Astrocyte of the hippocampus (primary cell): ENCODE measurements at places on chromosomes 2 and 18.

- DNase-seq = no peak
These were observed 1.9 kb upstream of the ODC1 start for GRCh38 chr2:10449838-10450691.

GRCh38 chr18:11985586-11985985 is 4.3 kb downstream of the IMPA2 start:
- no peak for DNase-seq

DNA sequence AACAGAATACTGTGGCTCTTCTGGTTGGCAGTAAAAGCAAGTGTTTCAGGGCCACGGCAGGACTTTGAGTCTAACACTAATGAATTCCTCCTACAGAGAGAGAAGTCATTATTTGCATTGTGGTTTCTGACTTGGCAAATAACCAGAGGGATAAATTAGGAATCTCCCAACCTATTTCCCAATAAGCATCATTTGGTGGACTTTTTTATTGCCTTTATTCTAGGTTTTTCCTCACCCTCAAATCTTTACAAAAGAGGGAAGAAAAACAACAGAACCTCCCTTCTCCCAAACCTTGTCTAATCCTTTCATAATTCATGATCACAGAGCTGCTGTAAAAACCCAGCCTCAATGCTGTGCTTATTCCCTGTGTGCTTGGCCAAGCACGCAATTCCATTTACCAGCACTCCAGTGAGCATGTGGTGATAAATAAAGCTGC is 179.7 kb downstream of the AGPS start:
- DNase-seq = peak; percentile 70

DNA sequence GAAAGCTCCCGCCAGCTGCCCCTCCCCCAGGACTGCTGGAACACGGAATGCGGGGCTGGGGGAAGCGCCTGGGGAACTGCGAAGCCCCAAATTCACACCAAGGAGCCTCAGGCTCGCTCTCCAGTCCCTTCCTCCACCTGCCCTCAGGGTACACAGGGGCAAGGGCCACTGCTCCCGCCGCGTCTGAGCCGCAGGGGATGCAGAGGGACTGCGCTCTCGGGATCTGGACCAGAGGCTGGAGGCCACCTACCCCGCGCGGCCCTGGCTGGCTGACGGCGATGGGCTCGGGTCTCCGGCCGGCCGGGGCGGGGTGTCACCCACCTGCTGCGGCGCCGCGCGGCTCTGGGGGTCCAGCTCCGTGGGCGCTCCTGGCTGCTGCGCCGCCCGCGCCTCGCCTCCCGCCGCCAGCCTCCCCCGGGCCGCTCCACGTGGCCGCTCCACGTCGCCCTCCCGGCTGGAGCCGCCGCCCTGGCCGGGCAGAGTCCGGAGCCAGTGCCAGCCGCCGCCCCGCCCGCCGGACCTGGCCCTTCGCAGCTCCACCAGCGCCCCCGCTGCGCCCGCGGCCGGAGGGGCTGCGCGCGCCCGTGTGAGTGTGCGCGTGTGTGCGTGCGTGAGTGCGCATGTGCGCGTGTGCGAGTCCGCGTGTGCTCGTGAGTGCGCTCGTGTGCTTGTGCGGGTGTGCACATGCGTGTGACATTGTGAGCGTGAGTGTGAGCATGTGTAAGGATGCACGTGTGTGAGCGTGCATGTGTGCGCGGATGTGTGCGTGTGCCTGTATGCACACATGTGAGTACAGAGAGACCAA is at the start of gene CGREF1:
CGREF1 (minus strand) TSS at position 604 of the 805 bp plus-strand sequence. CDS start 14,762 bp downstream, outside the sequence.
- DNase-seq = peak; percentile 38

DNA sequence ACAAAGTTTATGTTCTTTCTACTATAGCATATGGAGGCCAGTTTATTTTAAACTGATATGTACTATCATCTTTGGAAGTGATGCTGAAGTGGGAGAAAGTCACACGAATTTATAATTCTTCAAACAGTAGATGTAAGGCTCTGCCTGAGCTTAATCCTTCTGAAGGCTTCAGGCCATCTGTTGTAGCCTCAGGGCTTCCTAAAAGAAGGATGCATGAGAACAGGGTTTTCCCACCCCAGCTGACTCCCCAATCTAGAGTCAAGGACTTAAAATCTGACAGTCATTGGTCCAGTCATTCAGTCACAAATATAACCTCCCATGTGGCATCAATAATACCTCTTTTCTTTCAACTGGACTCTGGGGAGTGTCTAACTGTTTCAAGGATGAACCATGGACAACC is 330.5 kb downstream of the KCNS3 start:
- DNase-seq = no peak

GRCh38 chr18:11978956-11979355 is 2.4 kb upstream of the IMPA2 start:
- DNase-seq = no peak

- DNase-seq = no peak
These were observed 228.1 kb upstream of the TRIB2 start for GRCh38 chr2:12488352-12489318.

DNA sequence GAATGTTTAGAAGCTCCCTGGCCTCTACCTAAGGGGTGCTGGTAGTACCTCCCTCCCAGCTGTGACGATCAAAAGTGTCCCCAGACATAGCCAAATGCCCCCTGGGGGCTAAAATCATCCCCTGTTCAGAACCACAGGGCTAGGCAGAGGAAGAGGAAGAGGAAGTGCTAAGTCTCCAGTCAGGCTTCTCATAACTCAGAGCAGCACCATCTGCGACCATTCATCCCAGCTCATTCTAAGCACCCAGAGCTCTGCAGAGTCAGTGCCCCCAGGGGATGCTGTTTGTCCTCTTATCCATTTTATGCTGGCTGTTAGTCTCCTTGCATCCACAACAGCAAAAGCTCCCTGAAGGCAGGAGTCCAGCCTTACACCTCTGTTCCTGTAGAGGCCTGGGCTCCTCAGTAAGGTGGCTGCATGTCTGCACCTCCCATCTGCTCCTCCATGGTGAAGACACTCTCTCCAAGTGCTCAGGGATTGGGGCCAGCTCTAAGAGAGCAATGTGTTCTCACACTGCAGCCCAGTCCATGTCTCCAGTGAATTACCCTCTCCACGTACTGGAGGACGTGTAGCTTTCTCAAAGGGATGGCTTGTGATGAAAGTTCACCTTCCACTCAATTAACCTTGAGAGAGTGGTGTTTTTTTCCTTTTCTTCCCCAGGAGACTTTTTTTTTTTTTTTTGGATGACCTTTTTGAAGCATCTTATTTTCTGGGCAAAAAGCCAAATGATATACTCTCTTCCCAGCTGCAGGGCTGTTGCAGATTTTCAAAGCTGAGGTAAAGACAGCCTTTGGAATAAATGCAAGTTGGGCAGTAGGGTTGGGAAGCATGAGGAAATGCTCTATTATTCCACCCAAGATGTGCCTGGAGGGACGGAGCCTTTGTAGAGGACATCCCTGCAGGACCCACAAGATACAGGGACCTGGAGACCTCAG is 158.9 kb upstream of the SLC14A2 start:
- no peak for DNase-seq

DNA sequence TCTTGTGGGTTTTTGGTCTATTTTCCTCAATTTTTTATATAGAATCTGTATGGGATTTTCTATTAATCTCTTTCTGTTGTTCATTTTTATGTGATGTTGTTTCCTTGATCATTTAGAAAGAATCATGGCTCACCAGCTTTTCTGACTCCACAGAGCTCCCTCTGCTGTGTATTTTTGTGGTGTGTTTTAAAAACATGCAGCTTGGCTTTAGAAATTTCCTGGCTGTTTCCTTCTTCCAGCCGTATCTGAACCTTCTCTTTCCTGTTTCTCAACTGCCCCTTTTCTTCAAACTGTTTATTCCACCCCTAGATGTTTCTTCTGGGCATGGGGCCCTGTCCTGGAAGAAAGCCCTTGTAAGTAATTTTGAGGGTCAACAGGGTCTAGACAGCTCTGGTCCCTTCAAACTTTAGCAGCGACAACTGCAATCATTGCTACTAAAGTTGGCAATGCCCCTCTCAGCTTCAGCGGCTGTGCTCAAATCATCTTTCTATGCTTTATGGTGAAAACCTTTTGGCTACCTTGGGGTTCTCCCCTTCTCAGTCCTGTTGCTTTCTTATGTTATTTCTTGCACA is 17.6 kb upstream of the COPS8 start:
- DNase-seq = no peak

DNA sequence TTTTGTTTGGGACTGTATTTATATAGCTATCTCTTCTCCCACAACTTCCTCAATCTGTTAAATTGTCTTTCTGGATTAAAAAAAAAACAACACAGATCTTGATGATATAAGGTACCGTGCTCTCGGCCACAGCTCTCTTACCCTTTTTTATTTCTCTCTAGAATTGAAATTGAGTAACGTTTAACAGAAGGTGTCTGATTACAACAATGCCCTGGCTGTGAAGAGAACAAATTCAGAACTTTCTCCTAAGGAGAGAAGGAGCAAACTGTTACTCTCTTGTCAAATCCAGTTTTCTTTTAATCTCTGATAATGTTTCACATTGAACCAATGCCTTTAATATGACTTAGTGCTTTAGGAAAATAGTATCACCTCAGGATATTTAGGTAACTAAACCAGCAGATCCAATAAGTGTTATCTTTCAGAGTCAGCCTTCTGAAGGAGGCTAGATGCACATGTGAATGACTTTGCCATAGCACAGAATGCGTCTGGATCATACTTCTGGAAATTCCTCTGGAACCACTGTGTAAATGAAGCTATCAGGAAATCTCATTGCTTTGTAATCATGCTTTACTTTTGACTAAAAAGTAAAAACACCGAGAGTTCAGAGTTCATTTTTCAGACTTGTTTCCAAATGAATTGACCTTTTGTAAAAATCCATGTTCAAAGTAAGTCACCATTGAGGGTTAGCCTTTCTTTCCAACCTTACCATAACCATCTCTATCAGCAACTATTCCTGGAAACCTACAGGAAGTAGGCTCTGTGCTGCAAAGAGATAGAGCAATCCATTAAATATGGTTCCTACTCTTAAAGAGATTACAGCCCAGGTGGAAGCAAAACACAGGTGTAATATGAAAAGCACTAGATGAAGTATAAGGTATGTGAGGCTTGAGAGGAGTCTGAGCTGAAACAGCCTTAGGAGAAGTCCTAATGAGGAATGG is 147.0 kb upstream of the OSR1 start:
- DNase-seq = no peak

GRCh38 chr2:40041422-40042382 is 262.6 kb upstream of the THUMPD2 start:
- peak; percentile 21 for DNase-seq

DNA sequence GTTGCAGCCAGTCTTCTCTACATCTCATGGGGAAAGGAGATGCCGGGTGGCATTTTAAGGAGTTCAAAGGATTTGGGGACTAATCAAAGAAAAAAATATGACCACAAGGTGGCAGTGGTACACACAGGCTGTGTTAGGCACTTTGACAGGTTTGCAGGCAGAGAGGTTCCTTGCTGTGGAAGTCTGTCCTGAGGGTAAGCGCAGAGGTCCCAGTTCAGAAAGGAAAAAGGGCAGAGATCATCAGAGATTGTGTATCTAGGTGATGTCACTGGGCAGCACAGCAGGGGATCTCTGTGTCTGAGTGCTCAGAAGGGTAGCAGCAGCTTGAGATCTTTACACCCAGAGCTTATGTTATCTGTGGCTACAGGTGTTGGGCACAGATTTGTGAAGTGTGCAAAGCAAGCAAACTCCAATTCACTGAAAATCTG is 231.4 kb downstream of the LRRTM1 start:
- DNase-seq = peak; percentile 71

DNA sequence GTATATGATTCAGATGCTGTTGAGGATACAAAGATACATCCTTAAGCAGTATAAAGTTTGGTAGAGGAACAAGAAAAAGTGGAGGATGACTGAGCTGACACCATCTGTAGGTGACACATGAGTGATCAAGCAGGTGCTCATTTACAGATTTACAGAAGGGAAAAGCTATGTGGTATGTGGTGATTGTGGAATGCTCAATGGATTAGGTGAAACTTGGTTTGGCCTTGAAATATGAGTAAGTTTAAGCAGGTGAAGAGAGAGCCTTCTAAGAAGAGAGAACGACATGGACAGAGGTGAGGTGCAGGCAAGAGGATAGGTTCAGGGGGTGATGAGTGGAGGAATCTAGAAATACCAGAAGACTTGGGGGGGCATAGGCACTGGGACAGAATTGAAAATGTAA is 5.9 kb downstream of the ASXL3 start:
- no peak for DNase-seq

GRCh38 chr2:48578313-48578712 is 39.3 kb upstream of the GTF2A1L start:
- no peak for DNase-seq

- no peak for DNase-seq
These were observed 3.6 kb upstream of the NCL start for GRCh38 chr2:231467613-231468530.
